Mucosa of descending colon (tissue), 3 donors: ENCODE measurements at places on chromosomes 12 and 14. TPM values are rescaled to one million over a fixed set of nuclear protein-coding genes. Genes with fewer than 3 reads are reported as not detected.

TPH2 gene
- total RNA-seq, result not detected

COA8 gene
- 36.5 TPM for total RNA-seq

ZBTB42 gene
- 7.8 TPM for total RNA-seq

KITLG gene
- 96.2 TPM for total RNA-seq

TC2N gene
- 63.6 TPM for total RNA-seq

SLC24A4 gene
- 0.63 TPM for total RNA-seq

PMCH gene
- total RNA-seq, result not detected

SMIM41 gene
- total RNA-seq, result 0.32 TPM

SPIC gene
- total RNA-seq, result not detected

ANO2 gene
- total RNA-seq, result 5.1 TPM

PAH gene
- not detected for total RNA-seq

LIN52 gene
- 4.1 TPM for total RNA-seq

MANSC1 gene
- 34.3 TPM for total RNA-seq

C1RL gene
- 47.5 TPM for total RNA-seq
